ENCODE measurements at places on chromosomes 1 and 21. TPM values are rescaled to one million over a fixed set of nuclear protein-coding genes. Genes with fewer than 3 reads are reported as not detected.

GRCh38 chr1:52825868-52826267 is 16.7 kb upstream of the ZYG11A start:
- DNase-seq = no peak

- DNase-seq = no peak
These were observed 10.4 kb upstream of the C2CD2 start for GRCh38 chr21:41964171-41964570.

The LRRC38 gene
- 0.63 TPM for total RNA-seq

The LRRC7 gene
- total RNA-seq = 0.06 TPM

The OR10R2 gene
- total RNA-seq = not detected

GRCh38 chr1:17629460-17629859 is 90.0 kb downstream of the ARHGEF10L start:
- DNase-seq = peak; percentile 88

The SLC30A10 gene
- 0.15 TPM for total RNA-seq

DNA sequence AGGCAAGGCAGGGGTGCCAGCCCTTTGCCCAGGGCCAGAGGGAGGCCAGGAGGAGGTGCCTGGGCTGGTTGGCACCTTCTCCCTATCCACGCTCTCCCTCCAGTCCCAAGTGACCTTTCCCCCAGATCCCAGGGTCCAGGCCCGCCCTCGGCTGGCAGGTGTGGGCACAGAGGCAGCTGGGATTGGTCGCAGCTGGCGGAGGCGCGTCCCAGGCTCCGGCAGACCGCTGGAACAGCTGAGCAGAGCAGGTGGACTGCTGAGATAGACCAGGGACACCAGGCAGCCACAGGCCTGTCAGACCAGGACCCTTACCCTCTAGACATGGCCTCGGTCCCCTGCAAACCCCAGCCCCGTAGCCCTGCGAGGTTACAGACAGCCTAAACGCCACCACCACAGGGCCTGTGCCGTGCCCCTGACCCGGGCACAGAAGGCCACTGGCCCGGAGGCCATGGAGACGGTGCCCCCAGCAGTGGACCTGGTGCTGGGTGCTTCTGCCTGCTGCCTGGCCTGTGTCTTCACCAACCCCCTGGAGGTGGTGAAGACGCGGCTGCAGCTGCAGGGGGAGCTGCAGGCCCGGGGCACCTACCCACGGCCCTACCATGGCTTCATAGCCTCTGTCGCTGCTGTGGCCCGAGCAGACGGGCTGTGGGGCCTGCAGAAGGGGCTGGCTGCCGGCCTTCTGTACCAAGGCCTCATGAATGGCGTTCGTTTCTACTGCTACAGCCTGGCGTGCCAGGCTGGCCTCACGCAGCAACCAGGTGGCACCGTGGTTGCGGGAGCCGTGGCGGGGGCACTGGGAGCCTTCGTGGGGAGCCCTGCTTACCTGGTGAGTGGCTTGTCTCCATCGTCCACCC is at the start of gene SLC25A34:
Gene SLC25A34 (plus strand): TSS at position 221 of the 854 bp plus-strand sequence. CDS start 228 bp downstream, at position 449.
- no peak for DNase-seq

- DNase-seq = no peak
These were observed 397.5 kb upstream of the PLXNA2 start for GRCh38 chr1:208641579-208642280.

Data from H1 (cell line).